HepG2 (cell line): ENCODE measurements at places on chromosomes 7 and 10.
A peak's percentile ranks its signal among the peaks of the same experiment; 100 is the strongest.

DNA sequence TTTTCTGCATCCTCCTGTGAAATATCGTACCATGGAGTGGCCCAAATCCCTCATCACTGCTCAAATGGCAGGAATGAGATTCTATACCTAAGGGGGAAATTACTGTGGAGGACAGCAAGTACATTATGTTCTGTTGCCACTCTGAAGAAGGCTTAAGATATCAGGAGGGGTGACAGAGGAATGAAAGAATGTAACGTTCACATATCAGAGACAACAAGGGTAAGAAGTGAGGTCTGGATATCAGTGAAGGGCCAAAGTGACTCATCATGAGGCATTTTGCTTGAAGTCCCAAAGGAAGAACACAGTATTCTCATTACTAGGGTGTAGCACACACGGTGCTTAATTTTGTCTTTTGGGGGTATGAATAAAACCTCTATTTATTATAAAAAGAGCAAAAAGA is 71.5 kb upstream of the SLC13A1 start:
- DNase-seq = no peak

- DNase-seq = no peak
Observed at GRCh38 chr10:121240556-121240955, 357.7 kb downstream of the FGFR2 start.

GRCh38 chr7:786472-787255 is 45.6 kb upstream of the SUN1 start:
- DNase-seq = peak; percentile 39

- DNase-seq = no peak
Observed at GRCh38 chr10:11140963-11141362, 123.3 kb downstream of the CELF2 start.

DNA sequence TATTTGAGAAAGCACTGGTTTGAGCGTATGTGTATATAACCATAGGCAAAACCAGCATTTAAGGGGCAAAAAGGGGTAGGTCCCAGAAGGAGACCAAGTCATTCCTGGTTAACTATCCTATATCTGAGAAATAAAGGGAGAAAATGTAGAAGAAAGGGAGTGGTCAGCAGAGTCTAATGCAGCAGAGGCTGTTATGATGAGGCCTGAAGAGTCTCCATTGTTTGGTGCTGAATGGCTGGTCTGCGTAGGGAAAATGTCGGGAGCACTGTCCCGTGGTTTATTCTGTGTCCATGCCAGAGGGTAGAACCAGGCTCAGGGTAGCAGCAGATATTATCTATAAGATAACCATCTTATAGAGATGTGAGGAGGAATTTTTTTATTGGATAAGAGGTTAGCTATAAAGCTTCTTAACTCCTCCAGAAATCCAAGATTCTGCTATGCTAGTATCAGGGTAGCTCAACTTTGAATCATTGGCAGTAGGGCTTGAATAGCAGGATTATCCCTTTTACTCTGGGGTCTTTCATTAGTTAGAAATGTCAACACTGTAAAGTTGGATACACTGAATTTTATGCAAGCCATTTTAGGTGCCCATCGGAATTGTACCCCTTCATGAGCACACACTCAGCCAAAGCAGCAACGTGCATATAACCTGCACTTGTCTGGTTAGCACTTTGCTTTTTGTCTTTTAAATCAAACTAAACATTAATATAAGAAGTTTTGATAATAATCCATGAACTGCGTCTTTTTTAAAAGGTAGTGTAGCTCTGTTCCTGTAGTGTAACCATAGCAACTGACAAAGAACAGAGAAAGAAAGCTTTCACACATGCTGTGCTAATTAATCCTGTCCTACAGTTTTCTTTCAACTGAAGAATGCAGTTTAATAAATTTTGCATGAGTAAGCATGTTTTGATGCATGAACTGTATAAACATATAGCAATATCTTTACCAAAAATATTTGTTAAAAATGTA is 312.0 kb upstream of the FZD1 start:
- no peak for DNase-seq

- DNase-seq = no peak
Observed at GRCh38 chr7:76328389-76328788, 25.9 kb downstream of the HSPB1 start.

- DNase-seq = no peak
Observed at GRCh38 chr10:100894033-100894432, 18.7 kb upstream of the SLF2 start.

DNA sequence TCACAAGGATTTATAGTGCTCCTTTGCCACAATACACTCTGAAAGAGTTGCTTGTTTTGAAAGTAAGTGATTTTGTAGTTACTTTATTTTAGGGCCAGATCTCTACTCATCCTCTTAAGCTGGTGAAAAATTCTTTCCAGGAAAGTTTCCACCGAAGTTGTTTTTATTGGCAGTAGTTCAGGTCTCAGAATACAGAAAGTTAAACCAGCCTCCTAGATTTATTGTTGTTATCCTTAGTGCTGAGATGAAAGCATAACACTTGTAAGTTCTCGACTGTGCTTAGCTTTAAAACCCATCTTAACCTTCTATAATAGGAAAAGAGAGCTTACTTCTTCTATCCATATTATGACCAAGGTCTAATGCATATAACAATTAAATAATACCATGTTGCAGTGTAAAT is 5.5 kb downstream of the AP3M1 start:
- no peak for DNase-seq

- no peak for DNase-seq
Observed at GRCh38 chr7:90838799-90839198, 242.7 kb downstream of the CDK14 start.

GRCh38 chr7:3588341-3588740 is 287.3 kb downstream of the SDK1 start:
- no peak for DNase-seq

- DNase-seq = no peak
Observed at GRCh38 chr10:61456095-61456789, 3.1 kb upstream of the TMEM26 start.

GRCh38 chr10:129841590-129841989 is 122.5 kb downstream of the EBF3 start:
- DNase-seq = no peak

DNA sequence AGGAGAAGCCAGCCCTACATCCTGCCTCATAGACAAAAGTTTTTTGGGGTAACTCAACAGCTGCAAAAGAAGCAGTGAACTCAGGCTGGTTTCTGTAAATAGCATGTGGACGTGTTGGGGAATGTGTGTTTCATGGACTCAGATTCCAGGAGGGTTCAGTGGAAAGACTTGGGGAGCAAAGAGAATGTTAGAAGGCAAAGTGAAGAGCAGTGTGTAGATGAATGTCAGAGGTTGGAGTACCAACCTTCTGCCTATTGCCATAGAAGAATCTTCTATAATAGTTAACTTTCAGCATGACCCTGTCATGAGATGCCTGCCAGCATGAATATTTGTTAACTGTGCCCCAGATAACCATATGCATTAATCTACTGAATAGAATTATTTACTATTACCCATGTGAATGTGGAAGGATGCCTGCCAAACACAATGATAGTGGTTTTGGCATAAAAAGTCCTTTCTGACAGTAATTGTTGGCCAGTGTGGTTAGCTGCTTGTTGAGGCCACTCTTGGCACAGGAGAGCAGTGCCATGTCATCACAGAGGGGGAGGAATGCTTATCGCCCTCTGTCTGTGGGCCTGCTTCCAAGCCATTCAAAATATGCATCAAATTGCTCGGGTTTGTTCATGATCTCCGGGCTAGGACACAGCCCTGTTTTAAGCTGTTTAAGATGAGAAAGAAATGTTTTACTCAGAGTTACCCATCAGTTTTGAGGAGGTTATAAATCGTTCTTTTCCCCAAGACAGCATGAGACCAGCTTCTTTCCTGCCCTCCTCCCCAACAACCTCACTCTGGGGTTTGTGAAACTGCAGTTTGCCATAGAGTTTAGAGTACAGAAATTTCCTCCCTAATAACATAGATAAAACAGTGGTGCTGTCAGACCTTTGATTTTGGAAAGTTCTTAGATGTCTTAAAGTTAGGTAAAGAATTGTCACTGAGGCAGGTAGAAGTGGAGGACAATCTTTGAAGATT is 165.3 kb downstream of the WNT2 start:
- no peak for DNase-seq

- no peak for DNase-seq
Observed at GRCh38 chr7:36315309-36315944, 74.2 kb upstream of the ANLN start.

GRCh38 chr7:134903073-134903790 is 83.1 kb upstream of the AGBL3 start:
- no peak for DNase-seq

GRCh38 chr10:94545391-94546048 is at the start of gene HELLS:
Gene HELLS, plus strand, starts transcription at chr10:94545788. Its CDS starts 134 bp downstream, at chr10:94545922.
- DNase-seq = peak; percentile 81

GRCh38 chr7:15461576-15461975 is 100.2 kb downstream of the AGMO start:
- DNase-seq = no peak

GRCh38 chr7:8592167-8592566 is 158.8 kb downstream of the NXPH1 start:
- DNase-seq = no peak

GRCh38 chr7:30348083-30348560 is 63.7 kb downstream of the ZNRF2 start:
- peak; percentile 30 for DNase-seq

DNA sequence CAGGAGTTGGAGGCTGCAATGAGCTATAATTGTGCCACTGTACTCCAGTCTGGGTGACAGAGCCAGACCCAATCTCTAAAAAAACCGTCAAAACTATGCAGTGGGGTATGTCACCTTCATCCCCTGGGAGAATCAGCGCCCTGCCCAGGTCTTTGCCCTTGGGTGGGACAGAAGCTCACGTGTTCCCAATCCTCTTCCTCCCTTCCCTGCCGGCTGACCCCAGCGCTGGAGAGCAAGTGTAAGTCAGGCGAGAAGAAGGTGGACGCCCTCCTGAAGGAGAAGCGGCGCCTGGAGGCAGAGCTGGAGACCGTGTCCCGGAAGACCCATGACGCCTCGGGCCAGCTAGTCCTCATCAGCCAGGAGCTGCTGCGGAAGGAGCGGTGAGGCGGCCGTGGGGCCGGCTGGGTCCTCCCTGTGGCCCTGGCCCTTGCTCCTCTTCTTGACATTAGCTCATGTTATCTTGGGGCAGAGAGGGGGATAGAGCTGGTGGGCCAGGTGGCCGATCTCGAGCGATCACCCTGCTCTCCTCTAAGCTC is 64.8 kb upstream of the GTF2IRD1 start:
- no peak for DNase-seq

DNA sequence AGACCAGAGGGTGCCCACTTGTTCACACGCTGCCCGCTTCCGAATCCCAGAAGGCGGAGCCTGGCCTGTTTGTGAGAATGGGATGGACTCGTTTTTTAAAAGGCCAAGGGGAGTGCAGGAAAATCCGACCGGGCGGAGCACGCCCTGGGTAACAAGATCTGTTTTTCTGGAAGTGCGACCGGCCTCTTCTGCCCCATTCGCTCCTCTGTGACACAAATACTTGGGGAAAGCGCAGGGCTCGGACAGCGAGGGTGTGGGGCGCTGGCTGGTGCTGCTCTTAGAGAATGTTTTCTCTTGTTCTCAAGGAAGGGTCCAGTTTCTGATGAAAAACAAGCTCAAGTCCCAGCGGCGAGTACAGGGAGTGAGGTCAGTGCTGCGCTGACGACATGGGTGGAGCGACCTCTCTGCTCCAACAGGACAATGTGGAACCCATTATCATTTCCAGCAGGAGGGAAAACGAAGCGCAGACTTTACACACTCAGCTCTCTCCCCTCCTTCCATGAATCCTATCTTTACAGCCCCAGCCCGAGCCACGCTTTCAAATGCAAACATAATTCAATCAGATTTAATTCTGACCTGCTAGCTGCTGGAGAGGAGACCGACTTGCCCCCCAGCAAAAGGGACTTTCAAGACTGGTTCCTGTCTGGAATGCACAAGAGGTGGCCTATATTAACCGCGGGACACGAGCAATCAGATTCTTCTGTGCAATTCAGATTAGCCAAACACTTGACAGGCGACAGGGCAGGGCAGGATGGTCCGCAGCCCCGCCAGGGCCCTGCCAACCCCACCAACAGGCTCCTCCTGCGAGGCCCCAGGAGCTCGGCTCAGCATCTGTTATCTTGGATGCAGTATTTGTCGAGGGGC is 1.1 kb downstream of the RADIL start:
- DNase-seq = no peak

- DNase-seq = no peak
Observed at GRCh38 chr10:31622978-31623377, 304.0 kb downstream of the ZEB1 start.

GRCh38 chr7:99244939-99245338 is 27.7 kb upstream of the MYH16 start:
- no peak for DNase-seq

DNA sequence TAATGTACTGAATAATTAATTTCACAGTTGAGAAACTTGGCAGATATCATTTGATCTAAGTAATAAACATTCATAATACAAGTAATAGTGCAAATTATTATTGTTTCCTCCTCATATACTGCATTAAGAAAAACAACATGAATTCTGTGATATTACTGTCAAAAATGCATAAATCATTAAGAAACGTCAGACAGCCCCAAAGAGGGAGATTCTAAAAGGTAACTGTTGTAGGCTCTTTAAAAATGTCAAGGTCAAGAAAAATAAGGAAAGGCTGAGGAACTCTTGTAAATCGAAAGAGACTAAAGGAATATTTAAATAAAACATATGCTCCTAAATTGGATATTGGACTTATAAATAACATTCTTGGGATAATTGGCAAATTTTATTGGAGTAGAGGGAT is 67.9 kb downstream of the CABCOCO1 start:
- no peak for DNase-seq

GRCh38 chr7:141455723-141456122 is 95.5 kb upstream of the AGK start:
- DNase-seq = no peak

DNA sequence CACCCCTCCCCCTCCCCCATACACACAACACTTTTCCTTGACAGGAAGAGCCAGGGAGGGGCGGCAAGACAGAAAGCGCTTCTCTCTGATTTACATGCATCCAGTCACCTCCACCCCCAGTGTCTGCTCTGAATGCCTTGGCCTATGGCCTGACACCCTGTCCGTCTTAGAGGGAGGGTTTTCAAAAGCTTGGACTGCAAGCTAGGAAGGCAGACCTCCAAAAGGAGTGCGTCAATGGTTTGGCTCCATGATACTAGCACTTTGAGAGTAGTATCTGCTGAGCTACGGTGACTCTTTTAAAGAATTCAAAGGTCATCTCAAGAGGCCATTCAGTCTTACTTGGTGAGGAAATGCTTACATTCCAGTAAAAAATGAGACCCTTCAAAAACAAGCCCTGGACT is 20.3 kb upstream of the PAX2 start:
- no peak for DNase-seq
